Hematopoietic multipotent progenitor cell treated with erythropoietin and hydrocortisone succinate and interleukin-3 and kit ligand, for 17 days (in vitro differentiated cells): ENCODE measurements at places on chromosomes 7 and 10.
A peak's percentile ranks its signal among the peaks of the same experiment; 100 is the strongest.

DNA sequence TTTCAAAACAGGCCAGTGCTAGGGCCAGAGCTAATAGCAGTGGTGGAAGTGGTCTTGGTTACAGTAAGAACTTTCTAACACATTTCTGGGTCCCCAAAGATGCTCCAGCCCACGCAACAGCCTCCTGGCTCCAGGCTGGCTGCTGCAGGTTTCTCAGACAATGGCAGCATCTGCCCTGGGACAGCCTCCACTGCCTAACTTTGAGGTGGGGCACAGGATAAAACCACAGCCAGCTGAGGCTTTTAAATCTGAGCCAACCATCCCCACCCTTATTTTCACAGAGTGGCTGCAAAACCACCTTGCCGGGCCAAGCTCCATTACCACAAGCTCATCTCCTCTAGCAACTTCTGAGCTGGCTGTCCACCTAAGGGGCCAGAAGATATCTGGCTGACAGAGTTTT, 84.8 kb downstream of the FAM53B start:
- no peak for DNase-seq

GRCh38 chr10:58512491-58513187, at the start of gene BICC1:
BICC1 (plus strand) TSS chr10:58512872; CDS start chr10:58513144, 272 bp downstream.
- no peak for DNase-seq

DNA sequence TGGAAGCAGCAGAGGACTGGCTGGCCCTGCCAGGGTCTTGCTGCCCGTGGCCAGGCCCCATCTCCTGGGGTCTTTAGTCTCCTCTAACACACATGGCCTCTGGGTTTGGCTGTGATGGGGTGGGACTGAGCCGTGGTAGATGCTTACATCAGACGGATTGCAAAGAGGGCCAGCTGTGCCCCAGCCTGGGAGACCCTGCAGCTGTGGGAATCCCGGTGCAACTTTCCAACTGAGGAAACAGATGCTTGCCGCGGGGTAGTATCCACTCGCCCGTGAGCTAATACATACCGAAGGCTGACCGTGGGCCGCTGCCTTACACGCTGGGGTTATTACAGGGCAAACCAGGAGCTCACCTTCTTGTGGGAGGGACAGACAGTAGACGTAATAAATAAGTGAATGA, 24.1 kb upstream of the SH2B2 start:
- no peak for DNase-seq

DNA sequence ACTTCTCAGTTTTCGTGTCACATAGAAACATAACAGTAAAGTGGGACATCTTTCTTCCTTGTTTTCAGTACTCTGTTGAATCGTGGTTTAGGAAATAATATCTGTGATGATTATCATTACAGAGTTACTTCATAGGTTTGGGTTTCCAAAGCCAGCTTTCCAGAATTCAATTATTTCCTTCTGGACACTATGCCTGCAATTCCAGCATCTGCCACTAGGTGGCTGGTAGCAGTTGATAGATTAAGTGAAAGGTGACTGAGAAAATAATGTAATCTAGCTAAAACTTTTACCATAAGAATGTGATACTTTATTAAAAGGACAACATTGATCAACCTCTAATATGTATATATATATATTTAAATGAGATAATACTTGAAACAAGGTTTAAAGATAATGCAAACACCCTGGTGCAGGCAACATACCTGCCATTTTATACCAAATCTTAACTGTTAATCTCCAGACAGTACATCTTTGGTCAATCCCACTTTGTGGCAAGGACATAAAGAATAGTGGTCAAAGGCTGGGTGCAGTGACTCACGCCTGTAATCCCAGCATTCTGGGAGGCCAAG, 102.6 kb downstream of the SH3PXD2A start:
- DNase-seq, result peak; percentile 53

- no peak for DNase-seq
Observed at GRCh38 chr7:104327534-104327933, 869 bp upstream of the LHFPL3 start.

- DNase-seq, result no peak
Observed at GRCh38 chr7:82961240-82961639, 201.4 kb downstream of the PCLO start.

GRCh38 chr7:26233902-26234511, 32.5 kb downstream of the CBX3 start:
- DNase-seq, result no peak

GRCh38 chr7:131124001-131124629, 203.6 kb upstream of the MKLN1 start:
- no peak for DNase-seq

DNA sequence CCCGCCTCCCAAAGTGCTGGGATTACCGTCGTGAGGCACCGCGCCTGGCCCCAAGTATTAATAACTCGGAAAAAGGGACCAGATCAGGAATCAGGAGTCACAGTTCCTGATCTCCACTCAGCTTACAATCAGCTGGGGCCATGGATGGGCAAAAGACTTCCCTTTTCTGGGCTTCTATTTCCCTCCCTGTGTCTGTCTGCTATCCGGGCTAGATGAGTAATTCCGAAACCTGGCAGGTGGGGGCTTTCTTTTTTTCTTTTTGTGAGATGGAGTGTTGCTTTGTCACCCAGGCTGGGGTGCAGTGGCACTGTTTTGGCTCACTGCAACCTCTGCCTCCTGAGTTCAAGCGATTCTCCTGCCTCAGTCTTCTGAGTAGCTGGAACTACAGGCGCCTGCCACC, 11.6 kb downstream of the RPS24 start:
- DNase-seq, result no peak

DNA sequence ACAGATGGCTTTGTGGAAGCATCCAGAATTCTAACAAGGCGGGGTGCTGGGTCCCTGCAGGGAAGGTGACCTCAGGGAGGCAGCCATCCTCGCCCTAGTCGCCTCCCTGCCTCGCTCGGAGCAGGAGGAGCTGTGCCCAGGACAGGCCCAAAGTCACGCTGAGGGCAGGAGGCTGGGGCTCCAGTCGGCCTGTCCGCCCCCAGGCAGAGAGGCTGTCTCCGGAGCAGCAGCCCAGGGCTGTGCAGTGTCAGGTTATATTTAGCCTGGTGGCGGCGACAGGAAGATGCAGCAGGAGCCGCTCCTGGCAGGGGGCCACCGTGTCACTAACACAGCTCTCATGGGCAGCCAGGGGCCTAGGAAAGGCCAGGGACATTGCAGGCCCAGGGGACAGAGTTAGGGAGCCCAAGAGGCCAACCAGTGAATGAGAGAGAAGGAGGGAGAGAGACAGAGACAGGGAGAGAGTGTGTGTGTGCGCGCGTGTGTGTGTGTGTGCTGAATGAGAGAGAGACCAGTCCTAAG, 13.5 kb downstream of the KCNH2 start:
- no peak for DNase-seq

GRCh38 chr10:66929375-66929774, 3.5 kb downstream of the LRRTM3 start:
- DNase-seq, result no peak

GRCh38 chr7:96441436-96442084, 119.7 kb upstream of the SLC25A13 start:
- DNase-seq, result no peak

DNA sequence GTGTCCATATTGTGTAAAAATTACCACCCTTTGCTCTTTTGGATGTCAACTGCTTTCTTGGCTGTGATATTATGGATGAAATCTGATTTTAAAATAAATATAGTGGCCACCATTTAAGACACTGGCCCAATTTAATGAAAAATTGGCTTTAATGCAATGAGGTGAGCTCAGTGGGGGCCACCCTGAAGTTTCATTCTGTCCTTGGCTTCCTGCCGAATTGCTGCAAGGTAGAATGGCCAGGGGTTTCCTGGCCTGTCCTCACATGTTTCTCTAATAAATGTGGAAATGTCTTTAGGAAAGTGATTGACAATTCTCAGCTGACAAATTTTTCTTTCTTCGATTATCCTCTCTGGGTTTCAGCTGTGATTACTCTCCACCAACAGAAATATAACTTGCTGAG, 36.0 kb downstream of the DYNC1I1 start:
- DNase-seq, result no peak

- DNase-seq, result no peak
Observed at GRCh38 chr7:50690541-50691011, 92.1 kb downstream of the GRB10 start.

GRCh38 chr7:43083106-43083505, 29.3 kb upstream of the HECW1 start:
- DNase-seq, result no peak
